ENCODE measurements at places on chromosomes 5 and 9.

DNA sequence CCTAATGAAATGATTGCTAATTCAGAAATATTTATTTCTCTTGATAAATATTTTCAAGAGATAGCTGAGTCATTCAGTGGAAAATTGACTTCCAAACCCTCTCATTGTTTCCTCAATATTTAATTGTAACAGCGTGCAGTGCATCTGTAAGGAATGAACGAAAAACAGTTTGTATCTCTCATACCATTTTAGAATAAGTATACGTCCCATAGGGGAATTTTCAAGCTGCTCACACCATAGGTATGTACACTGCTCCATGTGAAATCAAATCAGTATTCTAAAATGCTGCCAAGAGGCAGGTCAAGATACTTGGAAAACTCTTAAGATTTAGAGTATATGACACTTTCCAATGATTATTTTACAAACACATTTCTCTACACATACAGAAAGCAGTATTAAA is 202.2 kb downstream of the ARL15 start:
- no peak for DNase-seq

- no peak for DNase-seq
Observed at GRCh38 chr5:123517476-123517875, 5.5 kb downstream of the CSNK1G3 start.

DNA sequence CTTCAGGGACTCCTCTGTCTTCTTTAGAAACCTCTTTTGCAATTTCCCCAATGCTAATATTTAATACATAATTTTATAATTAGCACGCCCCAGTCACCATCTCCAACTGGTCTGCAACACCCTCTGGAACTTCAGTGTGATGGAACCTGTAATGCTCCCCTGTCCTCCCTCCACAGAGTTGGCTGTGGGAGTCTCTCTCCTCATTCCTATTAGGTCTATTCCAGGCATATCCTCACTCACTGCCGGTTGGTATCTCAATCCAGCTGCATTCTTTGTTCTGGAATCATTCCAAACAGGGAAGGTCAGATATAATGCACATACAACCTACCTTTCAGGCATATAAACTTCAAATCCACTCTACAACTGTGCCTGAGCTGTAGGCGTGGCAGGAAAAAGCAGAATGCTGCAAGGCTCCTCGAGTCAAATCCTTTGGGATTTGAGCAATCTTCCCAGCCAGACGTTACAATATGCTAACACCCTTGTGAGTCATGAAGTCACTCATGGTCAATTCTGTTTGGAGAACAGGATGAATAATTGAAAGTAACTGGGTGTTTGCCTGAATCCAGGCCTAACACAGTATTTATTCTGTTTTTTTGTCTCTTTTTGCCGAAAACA is 293.8 kb downstream of the CWC27 start:
- peak; percentile 26 for DNase-seq

GRCh38 chr9:13481274-13481673 is 201.8 kb upstream of the MPDZ start:
- no peak for DNase-seq

- no peak for DNase-seq
Observed at GRCh38 chr9:22693156-22693555, 246.5 kb downstream of the DMRTA1 start.
